ENCODE measurements at places on chromosomes 16 and 17. TPM values are rescaled to one million over a fixed set of nuclear protein-coding genes. Genes with fewer than 3 reads are reported as not detected.

DNA sequence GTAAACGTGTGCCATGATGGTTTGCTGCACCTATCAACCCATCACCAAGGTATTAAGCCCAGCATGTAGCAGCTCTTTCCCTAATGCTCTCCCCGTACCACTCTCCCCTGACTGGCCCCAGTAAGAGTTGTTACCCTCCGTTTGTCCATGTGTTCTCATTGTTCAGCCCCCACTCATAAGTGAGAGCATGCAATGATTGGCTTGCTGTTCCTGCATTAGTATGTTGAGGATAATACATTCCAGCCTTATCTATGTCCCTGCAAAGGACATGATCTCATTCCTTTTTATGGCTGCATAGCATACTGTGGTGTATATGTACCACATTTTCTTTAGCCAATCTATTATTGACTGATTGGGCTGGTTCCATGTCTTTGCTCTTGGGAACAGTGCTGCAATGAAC is 1294.9 kb upstream of the CDH8 start:
- DNase-seq = no peak
- H3K4me1 ChIP-seq = no peaks in the 10 kb centered on the region
- no peak overlapping the region for H3K4me3 ChIP-seq
- H3K27me3 ChIP-seq = no peaks in the 10 kb centered on the region

- peak overlapping the region; percentile 11 for H3K27ac ChIP-seq
- peak overlapping the region; percentile 58 for H3K4me3 ChIP-seq
- H3K4me1 ChIP-seq = peaks cover 50% of the 10 kb centered on the region
- H3K27me3 ChIP-seq = no peaks in the 10 kb centered on the region
These were observed 817 bp downstream of the NDUFAF8 start for GRCh38 chr17:81239714-81240555.

The SCGB1C2 gene
- not detected for total RNA-seq

GRCh38 chr17:65977041-65977440 is 214.9 kb downstream of the CEP112 start:
- H3K27me3 ChIP-seq = peaks cover 4% of the 10 kb centered on the region
- H3K4me1 ChIP-seq = no peaks in the 10 kb centered on the region
- DNase-seq = no peak
- no peak overlapping the region for H3K27ac ChIP-seq

The LIMD2 gene
- total RNA-seq = 546 TPM

DNA sequence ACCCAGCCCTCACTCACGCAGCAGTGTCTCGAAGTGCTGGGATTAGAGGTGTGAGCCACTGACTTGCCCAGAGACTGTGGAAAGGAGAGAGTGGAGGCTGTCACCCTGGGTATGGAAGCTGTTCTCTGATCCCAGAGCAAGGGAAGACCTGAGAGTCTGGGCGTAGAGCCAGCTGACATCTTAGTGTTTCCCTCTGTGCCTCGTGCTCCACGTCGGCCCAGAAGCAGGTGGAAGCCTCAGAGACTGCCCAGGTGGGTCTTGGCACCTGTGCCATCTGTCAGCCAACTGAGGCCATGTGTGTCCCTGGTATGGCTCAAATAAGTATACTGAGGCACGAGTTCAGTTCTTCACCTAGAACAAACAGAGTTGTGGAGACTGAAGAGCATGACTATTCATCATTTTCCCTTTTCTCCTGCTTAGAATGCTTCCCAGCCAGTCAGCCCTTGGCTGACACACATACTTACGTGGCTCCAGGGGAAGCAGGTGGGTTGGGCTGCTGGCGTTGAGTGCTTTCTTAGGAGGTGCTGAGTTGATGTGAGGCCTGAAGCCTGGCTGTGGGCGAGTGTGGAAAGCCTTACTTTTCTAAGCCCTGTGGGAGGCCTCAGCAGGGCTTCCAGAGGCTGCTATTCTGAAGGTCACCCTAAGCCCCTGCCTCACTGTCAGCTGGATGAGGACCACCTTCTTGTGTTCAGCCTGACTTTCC is 8.1 kb downstream of the CTRL start:
- H3K4me1 ChIP-seq = peaks cover 4% of the 10 kb centered on the region
- no peak for DNase-seq
- H3K36me3 ChIP-seq = peaks cover 27% of the 10 kb centered on the region

DNA sequence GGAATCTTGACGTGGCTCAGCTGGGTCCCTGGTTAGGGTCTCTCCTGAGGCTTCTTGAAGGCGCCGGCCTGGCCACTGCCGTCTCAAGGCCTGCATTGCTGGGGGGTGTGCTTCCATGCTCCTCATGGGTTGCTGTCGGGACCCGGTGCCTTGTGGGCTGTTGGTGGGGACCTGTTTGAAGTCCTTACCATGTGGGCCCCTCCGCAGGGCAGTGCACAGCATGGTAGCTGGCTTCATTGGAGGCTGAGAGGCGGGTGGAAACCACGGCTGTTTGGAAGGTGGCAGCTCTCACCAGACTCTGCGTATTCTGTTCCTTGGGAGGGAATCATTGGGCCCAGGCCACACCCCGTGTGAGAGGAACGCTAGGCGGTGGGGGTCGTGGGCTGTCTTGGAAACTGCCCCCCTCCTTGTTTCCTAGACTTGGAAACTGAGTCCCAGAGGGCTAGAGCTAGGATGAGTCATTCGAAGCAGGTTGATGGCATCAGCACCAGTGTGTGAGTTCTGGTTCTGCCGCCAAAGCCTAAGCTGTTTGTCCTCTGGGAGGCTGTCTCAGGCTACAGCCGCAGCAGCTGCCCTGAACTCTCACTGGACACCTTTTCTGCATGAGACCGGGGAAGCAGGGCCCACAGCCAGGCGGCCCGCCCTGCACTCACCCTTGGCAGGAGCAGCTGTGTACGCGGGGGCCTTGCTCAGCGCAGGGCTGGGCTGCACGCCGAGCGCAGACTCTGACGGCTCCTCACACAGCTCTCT is 35.2 kb downstream of the ZNF750 start:
- H3K36me3 ChIP-seq = peaks cover 6% of the 10 kb centered on the region
- DNase-seq = no peak
- H3K4me3 ChIP-seq = no peak overlapping the region
- no peaks in the 10 kb centered on the region for H3K4me1 ChIP-seq
- H3K27ac ChIP-seq = no peak overlapping the region

- no peak overlapping the region for H3K4me3 ChIP-seq
- no peak for DNase-seq
- H3K36me3 ChIP-seq = no peaks in the 10 kb centered on the region
- no peaks in the 10 kb centered on the region for H3K27me3 ChIP-seq
- no peak overlapping the region for H3K27ac ChIP-seq
These were observed 5.0 kb downstream of the CX3CL1 start for GRCh38 chr16:57377080-57377841.
